ENCODE measurements at places on chromosomes 13 and 19.

DNA sequence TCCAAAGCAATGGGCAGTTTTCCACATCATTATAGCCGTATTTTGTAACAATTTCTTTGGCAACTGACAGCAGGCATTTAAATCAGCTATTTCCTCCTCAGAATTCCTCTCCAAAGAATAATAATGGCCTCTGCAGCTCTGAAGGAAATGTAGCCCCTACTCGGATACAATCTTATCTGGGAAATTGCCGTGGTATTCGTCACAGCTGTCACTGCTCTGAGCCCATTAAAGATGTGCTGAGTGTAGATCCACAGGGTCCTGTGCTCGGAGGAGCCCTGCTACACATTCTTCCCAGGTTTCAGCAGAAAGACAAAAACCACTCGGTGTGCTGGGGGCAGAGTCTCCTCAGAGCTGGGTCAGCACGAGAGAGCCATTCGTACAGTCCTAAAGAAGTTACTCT, 33.1 kb downstream of the MZT1 start:
- DNase-seq = no peak

DNA sequence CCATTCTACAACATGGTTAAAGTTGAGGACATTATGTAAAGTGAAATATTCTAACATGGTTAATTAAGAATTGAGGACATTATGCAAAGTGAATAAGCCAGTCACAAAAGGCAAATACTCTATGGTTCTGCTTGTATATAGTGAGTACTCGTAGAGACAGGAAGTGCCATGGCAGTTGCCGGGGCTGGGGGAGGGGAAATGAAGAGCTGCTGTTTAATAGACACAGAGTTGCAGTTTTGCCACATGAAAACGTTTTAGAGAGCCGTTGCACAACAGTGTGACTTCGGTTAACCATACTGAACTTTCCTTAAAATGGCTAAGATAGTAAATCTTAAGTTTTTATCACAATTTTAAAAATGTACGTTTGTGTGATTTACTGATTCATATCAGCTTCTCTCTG, 176.9 kb downstream of the SHISA2 start:
- no peak for DNase-seq

DNA sequence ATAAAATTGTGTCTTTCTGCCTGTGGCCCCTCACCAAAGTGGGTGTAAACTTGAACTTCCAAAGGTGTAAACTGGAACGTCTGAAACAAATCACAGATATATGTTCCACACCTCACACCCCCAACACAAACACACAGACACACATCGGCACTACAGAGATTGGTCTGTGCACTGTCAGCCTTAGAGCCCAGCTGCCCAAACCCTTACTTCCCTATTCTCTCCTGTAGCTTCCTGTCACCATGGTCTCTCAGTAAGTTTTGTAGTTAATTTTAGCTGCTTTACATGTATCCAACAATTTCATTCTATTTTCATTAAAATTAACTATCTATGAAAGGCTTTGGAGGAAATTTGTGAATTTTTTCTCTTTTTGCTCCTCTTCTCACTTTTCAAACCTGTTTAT, 5.4 kb downstream of the TM9SF2 start:
- DNase-seq = no peak

DNA sequence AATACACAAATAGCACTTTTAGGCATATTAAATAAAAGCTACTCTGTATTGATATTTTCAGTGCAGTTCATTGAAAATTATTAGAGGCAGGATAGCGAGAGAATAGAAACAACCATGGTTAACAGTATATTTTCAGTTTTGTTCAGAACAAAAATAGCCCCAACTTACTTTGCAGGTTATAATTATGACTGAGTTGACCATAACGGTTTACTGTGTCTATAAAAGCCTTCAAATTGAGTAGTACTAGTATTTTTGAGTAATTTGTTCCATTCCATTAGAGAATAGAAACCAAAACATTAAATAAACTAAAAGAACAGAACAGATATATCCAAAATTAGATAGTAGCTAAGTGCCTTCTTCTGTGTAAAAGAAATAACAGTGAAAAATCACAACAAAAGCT, 1108.4 kb upstream of the PCDH20 start:
- DNase-seq = no peak

GRCh38 chr13:96052656-96053002, 572 bp downstream of the UGGT2 start:
- DNase-seq = peak; percentile 16
